Naive B cell (primary cell): ENCODE measurements at places on chromosomes 3 and 15.

DNA sequence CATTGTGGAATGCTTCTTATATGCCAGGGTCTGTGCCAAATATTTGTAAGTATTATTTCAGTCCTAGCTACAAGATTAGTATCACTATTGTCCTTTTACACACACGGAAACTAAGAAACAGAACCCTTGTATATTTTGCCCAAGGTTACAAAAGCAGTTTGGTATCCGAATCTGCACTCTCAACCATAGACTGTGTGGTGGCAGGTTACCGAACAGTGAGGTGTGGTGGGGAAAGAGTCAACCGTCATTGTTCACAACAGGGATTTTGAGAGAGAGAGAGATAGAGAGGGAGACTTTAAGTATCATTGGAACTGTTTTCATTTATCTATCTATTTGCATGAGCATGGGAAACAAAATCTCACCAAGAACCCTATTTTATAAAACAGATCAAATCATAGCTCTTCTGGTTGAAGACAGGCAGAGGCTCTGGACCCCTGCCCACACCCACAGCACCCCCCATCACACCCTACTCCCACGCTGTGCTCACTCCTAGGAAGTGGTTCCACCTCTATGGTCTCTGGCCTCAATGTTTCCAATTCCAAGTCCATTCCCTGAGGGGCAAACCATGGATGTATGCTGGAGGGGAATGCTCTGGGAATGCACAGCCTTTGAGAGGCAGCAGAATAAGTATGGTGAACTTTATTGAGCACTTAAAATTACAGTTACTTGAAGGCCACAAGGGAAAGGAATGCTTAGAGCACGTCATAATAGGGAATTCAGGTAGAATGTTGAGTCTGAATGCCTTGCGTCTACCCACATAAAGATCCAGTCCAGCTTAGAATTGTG lies 69.0 kb downstream of the ARHGAP31 start:
- DNase-seq: no peak
- no peaks in the 10 kb centered on the region for H3K27me3 ChIP-seq
- H3K36me3 ChIP-seq: peaks cover under 1% of the 10 kb centered on the region
- peaks cover 11% of the 10 kb centered on the region for H3K4me1 ChIP-seq
- no peak overlapping the region for H3K27ac ChIP-seq
- no peak overlapping the region for H3K4me3 ChIP-seq

GRCh38 chr3:129555153-129555550 lies 12.2 kb downstream of the H1-8 start:
- H3K27ac ChIP-seq: no peak overlapping the region
- no peak for DNase-seq
- H3K36me3 ChIP-seq: no peaks in the 10 kb centered on the region
- H3K4me1 ChIP-seq: peaks cover 8% of the 10 kb centered on the region

- no peak overlapping the region for H3K4me3 ChIP-seq
- H3K27me3 ChIP-seq: peaks cover 42% of the 10 kb centered on the region
- peaks cover 5% of the 10 kb centered on the region for H3K36me3 ChIP-seq
- peaks cover 4% of the 10 kb centered on the region for H3K4me1 ChIP-seq
Measured at GRCh38 chr15:69973880-69974279, 123.8 kb downstream of the TLE3 start.

DNA sequence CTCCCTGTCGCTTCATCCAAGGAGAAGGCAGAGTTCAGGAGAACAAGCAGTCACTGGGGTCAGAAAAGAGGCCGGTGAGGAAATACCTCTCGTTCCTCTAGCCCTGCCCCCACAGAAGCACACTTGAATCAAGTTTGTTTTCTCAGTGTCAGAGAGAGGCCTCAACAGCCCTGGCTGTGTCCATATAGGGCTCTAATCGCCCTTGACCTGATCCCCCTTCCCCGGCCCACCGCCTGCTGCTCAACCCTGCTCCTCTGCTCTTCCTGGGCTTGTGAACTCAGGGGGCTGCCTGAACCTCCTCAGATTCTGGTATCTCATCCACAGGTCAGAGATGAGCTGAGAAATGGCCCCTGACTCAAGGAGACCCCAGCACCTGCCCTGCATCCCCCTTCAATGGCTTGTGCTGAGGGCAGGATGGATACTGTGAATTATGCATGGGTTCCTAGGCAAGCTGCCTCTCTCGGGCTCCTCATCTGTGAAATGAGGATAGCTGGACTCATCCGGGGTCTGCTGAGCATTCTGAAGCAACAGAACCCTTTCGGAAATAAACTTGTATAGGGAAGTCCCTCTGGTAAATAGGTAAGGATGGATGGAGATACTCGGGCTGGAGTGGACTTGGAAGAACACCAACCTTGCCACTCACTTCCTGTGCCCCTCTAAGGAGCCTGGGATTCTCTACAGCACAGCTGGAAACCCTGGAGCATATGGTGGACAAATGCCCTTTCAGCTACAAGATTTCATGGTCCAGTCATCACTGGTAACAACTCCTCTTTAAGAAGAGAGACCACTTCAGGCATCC lies 147.5 kb downstream of the STT3B start:
- DNase-seq: no peak
- peaks cover 72% of the 10 kb centered on the region for H3K36me3 ChIP-seq
- H3K4me1 ChIP-seq: peaks cover 29% of the 10 kb centered on the region
- H3K4me3 ChIP-seq: no peak overlapping the region

DNA sequence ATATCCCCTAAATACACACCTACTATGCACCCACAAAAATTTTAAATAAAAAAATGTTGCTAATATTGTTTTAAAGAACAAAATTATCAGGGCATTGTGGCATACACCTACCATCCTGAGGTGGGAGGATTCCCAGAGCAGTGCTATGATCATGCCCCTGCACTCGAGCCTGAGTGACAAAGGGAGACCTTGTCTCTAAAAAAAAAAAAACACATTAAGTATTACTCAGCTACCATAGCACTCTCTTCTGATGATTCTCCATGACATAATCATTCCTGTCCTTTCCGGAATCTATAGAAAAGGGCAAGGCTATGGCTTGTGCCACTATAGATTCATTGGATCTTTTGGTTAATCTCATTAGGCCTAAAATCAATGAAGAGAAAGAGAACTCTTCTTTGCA lies 77.4 kb downstream of the ACAP2 start:
- DNase-seq: no peak
- H3K4me1 ChIP-seq: peaks cover 41% of the 10 kb centered on the region
- peaks cover 22% of the 10 kb centered on the region for H3K36me3 ChIP-seq
- no peak overlapping the region for H3K4me3 ChIP-seq
- no peaks in the 10 kb centered on the region for H3K27me3 ChIP-seq
- H3K27ac ChIP-seq: no peak overlapping the region

GRCh38 chr15:42581272-42581730 lies 5.9 kb downstream of the STARD9 start:
- H3K4me1 ChIP-seq: peaks cover 17% of the 10 kb centered on the region
- H3K27me3 ChIP-seq: no peaks in the 10 kb centered on the region
- DNase-seq: peak; percentile 70
- peak overlapping the region; percentile 88 for H3K4me3 ChIP-seq

DNA sequence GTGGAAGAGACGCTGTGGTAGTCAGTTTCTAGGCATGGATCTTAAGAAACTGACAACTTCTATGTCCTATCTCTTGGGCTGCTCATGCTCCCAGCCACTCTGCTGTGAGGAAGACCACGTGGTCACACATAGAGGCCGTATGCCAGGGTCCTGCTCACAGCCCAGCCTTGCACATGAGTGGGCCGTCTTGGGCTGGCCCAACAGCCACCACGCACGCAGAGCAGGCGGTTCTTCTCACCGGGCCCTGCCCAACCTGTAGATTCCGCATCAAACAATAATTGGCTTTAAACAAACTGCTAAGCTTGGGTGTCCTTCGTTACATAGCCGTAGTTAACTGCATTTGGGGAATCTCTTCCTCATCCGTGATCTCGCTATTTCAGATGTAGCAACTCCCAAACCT lies 26.0 kb downstream of the SLC41A3 start:
- no peak for DNase-seq
- peaks cover 5% of the 10 kb centered on the region for H3K36me3 ChIP-seq
- no peak overlapping the region for H3K4me3 ChIP-seq
- peaks cover 22% of the 10 kb centered on the region for H3K4me1 ChIP-seq
- H3K27ac ChIP-seq: no peak overlapping the region
- H3K27me3 ChIP-seq: no peaks in the 10 kb centered on the region

DNA sequence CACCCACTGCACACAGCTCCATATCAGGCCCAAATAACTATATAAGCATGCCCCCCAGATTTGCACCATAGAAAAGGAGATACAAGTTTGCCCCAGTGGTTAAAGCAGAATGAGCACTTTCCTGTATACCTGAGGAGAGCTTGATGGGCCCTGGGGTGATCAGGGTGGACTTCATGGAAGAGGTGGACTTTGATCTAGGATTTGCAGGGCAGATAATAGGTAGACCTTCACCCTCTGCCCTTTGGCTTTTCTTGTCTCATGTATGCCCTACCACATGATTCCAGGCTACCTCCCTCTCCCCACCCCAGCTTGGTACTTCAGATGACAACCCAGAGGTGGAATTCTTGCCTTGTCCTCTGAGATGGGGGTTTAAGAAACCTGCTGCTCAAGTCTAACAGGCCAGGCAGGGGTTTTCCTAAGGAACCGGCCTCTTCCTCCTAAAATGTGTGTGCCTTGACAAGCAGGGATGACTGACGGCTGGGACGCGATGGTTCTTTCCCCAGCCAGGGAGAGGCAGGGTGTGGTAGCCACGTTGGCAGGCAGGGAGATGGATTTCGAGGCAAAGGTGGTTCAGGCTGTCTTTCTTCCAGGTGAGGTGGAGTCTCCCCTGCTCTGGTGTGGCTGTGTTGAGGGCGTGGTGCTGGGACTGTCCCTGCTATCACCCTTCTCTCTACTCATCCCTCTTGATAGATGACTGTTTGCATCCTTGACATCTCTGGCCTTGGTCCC lies 6.6 kb upstream of the RHCG start:
- no peaks in the 10 kb centered on the region for H3K4me1 ChIP-seq
- H3K27ac ChIP-seq: no peak overlapping the region
- H3K4me3 ChIP-seq: no peak overlapping the region
- no peak for DNase-seq
- no peaks in the 10 kb centered on the region for H3K36me3 ChIP-seq
